Calu3 (cell line): ENCODE measurements at places on chromosomes 16 and 17.

DNA sequence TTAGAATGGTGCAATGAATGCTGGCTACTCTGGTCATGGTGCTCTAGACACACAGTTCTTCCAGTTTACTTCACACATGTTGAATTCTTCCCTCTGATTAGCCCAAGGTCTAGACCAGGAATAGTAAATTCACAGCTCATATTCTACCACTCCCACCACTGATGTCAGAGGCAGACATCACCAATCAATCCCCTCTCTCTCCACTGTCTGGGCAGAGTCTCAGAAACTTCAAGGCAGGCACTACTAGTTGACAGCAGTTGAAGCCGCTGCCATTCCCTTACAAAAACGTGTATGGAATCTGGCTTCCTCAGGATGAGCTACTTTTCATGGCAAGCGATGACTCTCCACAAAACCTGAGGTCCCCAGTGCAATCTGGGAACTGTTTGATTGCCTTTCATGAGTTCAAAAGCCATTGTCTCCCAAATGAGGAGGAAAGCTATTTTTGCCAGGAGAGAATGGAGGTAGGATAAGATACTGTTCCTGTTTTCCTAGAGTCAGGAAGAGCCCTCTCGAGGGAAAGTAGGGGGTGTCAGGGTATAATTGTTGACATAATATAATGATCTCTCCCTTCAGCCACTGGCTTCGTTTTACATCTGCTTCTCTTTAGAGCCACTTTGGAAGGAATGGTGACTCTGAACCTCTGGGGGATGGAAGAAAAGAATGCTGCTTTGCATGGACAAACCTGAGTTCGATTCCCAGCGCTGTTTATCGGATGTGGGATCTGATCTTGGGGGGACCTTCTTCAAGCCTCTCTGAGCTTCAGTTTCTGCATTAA lies 90.0 kb downstream of the FOXL1 start:
- DNase-seq, result no peak

DNA sequence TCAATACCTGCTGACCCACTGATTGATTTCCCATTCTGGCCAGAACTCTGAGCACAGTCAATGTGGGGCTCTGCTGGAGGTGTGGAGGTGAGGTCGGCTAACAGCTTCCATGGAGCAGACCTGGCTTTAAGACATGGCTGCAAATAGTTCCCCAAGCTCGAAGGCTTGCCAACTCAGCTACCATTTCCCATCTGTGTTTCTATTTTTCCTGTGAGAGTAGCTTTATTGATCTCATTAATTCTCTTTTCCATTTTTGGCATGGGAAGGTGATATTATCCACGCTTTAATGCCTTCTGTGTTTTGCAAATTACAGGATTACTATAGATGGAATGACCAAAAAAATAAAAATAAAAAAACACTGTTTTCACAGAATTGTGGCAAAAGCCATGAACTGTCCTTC lies 151.6 kb upstream of the XYLT1 start:
- DNase-seq, result no peak

- DNase-seq, result no peak
These were observed 1108.5 kb upstream of the EEF2KMT start for GRCh38 chr16:6206080-6206479.

DNA sequence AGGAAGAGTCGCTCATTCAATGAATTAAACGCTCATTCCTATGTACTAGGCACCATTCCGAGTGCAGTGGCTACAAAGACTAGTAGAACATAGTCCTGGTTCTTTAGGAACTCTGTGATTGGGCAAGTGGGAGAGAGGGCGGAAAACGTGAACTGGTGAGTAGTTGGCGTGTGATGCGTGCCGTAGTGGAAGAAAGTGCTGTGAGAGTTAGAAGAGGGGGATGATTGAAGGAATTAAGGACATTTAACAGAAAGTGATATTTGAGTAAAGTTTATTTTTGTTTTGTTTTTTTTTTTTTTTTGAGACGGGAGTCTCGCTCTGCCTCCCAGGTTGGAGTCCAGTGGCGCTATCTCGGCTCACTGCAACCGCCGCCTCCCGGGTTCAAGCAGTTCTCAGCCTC lies 7.9 kb upstream of the SLFN14 start:
- peak; percentile 36 for DNase-seq

DNA sequence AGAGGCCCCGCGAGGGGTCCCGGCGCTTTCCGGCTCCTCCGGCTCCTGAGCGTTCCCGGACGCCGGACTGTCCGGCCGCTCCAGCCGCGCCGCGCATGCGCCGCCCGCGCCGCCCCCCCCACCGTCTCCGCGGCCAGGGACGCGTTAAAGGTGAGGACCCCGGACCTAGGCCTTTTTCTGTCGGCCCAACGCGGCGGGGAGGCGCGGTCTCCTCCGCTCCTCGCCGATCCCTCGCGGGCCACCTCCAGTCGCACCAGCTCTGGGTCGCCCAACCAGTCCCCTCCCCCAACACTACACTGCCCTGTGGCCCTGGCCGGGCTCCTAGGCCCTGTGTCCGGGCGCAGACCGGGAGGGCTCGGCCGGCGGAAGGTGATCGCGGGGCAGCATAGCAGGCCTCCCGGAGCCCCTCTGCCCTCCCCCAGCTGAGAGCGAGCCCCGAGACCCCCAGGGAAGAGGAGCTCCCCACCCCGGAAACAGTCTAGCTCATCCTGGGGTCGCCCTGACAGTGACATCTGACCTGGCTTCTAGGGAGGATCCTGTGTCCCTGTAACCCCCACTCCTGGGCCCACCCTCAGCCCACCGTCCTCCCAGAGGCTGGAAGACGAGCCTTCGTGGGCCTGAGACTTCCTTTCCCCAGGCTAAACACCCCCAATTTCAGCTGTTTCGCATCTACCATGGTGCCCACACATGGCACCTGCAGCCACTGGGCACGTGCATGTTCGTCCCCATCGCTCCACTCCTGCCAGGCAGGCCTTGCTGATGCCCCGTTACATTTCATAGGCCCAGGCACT lies 14.7 kb upstream of the BCAR1 start:
- DNase-seq, result peak; percentile 89

GRCh38 chr16:26598998-26599784 lies 467.5 kb upstream of the C16orf82 start:
- no peak for DNase-seq

DNA sequence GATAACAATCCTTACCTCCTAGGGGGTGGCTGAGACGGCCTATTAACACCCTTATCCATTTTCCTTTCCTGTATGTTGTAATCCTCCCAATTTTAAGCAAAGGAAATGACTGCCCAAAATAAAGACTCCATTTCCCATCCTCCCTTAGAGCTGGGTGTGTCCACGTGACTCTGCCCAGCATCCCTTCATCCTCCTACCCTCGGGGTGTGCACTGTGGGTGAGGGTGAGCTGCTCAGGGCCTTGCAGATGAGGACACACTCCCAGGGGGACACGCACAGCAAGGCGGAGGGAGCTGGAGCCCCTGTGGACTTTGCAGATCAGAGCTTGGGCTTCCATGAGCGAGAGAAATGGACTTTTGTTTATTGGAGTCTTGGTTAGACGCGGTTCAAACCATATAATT lies 186.8 kb downstream of the IRF8 start:
- no peak for DNase-seq

- no peak for DNase-seq
These were observed 66.4 kb downstream of the PRKCB start for GRCh38 chr16:23902034-23902747.

- no peak for DNase-seq
These were observed 24.6 kb upstream of the TANC2 start for GRCh38 chr17:62941358-62941991.

- no peak for DNase-seq
These were observed 509 bp upstream of the ATP2C2 start for GRCh38 chr16:84367750-84368307.

DNA sequence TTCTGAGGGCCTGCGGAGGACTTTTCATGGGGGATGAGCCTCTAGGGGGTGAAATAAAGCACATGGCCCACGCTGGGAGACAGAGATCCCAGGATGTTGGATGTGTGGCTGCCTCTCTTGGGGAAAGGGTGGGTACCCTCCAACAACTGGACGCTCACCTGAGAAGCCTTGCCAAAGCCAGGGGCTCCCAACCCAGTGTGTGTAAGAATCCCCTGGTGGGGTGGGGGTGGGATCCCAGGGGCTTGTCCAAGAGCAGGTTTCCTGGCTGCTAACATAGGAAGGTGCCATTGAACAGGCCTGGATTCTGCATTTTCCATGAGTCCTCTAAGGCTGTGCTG lies 587 bp downstream of the SNX20 start:
- DNase-seq, result no peak

GRCh38 chr17:30520436-30520835 lies 43.2 kb downstream of the GOSR1 start:
- DNase-seq, result no peak

DNA sequence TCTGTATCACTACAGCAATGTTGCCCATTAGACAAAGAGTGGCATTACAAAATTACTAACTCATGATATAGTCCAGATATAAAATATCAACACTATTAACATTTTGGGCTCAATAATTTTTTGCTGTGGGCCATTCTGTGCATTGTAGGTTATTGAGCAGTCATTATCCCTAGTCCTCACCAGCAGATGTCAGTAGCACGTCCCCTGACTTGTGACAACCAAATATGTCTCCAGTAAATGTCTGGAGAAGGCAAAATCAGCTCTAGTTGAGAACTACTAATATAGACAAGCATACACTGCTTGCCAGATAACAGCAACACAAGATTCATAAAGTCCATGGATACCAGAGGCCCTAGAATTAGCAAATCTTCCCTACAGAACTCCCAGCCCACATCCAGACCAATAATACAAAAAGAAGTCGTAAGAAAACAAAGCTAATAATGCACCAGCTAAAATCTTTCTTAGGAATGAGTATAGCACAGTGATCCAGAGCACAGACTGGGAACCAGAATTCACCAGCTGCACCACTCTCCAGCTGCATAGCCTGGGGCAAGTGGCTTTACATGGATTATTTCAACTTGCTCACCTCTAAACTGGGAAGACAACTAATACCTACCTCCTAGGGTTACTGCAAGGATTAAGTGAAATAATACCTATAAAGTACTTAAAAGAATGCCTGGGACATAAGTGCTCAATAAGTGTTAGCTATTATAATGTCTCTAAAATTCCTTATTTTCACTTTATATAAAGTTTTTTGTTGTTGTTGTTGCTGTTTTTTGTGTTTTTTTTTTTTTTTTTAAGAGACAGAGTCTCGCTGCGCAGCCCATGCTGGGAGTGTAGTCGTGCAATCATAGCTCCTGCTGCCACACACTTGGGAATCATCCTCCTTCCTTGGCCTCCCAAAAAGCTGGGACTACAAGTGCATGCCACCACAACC lies 23.7 kb downstream of the HELZ start:
- peak; percentile 37 for DNase-seq

DNA sequence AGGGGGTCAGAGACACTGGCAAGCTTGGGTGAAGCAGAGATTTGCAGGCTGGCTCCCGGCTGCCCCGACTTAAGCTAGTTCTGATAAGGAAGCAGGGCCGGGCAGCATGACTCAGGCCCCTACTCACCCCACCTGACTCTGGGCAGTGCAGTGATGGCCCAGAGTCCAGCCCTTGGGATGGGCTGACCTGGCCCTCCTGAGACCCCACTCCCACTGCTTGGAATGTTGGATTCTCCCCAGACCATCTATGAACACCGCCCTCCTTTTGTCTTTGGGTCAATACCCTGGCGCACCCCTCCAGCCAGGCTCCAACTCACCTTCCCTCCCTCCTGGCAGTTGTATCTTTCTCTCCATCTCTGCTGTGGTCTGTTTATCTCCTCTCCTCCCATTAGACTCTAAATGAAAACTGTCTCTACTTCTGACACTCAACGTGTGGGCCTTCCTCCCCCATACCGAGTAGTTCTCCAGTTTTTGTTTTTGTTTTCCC lies 21.0 kb downstream of the LGALS3BP start:
- DNase-seq, result peak; percentile 69

GRCh38 chr16:11245988-11246387 lies 10.0 kb downstream of the SOCS1 start:
- DNase-seq, result no peak

- DNase-seq, result no peak
These were observed 48.6 kb upstream of the ZNF469 start for GRCh38 chr16:88333848-88334777.

- no peak for DNase-seq
These were observed 5.6 kb downstream of the SPHK1 start for GRCh38 chr17:76390003-76390421.

GRCh38 chr16:47666434-47666833 lies 205.3 kb downstream of the PHKB start:
- DNase-seq, result no peak

- no peak for DNase-seq
These were observed 1.7 kb downstream of the ATP6V0A1 start for GRCh38 chr17:42460371-42460770.
